Neuronal stem cell (in vitro differentiated cells): ENCODE measurements at places on chromosomes 2 and 18.

- DNase-seq, result no peak
Measured at GRCh38 chr18:8607776-8608742, 1.2 kb upstream of the RAB12 start.

DNA sequence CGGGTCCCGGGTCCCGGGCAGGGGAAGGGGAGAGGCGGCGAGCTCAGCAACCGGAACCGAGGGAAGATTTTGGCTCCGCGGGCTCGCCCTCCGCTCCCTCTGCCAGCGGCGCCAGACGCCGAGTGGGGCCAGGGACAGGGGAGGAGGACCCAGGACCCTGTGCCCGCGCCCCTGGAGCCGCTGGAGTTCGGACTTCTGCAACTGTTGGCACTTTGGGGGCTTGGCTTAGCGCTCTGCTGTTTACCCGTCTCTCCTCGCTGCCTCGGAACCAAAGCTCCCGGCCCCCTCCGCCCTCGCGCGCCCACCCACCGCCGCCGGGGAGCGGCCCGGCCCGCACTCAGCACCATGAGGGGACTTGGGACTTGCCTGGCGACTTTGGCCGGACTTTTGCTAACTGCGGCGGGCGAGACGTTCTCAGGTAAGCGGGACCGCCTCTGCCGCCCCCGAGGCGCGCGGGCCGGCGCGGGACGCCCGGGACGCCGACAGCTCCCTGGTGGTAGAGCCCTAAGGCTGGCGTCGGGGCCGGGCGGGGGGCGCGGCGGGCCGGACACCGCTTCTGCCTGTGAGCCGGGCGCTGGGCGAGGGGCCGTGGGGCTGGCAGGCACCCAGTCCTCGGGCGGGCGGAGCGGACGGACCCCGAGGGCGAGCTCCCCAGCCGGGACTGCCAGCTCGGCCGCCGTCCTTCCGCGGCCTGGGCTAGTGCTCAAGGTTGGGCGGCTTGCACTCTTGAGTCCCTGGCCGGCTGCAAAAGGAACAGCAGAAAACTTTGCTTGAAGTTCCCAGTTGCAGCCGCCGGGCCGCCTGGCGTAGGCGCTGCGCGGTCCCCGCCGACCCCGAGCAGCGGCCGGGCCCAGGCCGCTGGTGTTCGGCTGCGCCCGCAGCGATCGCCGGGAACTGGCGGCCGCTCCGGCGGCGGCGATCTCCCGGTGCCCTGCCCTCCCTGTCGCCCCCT is 634 bp downstream of the PTPRM start:
- peak; percentile 59 for DNase-seq

- DNase-seq, result no peak
Measured at GRCh38 chr2:160220545-160221009, 20.5 kb upstream of the ITGB6 start.

DNA sequence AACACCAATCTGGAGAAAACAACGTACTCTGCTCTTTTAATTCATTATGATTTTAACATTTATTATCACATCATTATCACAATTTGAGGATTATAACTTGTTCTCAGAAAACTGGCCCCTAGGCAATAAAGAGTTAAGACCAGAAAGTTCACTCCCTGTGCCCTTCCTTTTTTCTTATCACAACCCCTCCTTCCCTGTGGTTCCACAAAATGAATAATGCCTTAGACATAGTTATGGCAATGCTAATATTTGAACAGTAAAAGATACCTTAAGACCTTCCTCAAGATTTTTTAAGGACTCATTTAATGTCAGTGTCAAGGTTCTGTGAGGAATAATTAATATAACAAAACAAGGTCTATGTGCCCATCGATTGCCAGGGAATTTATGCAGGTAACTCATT is 596.2 kb downstream of the ARHGAP15 start:
- DNase-seq, result no peak

- no peak for DNase-seq
Measured at GRCh38 chr2:64451051-64451450, 2.9 kb upstream of the LGALSL start.

- no peak for DNase-seq
Measured at GRCh38 chr2:101781326-101781725, 83.8 kb downstream of the MAP4K4 start.

GRCh38 chr2:118832071-118832790 is 15.2 kb downstream of the EN1 start:
- no peak for DNase-seq

DNA sequence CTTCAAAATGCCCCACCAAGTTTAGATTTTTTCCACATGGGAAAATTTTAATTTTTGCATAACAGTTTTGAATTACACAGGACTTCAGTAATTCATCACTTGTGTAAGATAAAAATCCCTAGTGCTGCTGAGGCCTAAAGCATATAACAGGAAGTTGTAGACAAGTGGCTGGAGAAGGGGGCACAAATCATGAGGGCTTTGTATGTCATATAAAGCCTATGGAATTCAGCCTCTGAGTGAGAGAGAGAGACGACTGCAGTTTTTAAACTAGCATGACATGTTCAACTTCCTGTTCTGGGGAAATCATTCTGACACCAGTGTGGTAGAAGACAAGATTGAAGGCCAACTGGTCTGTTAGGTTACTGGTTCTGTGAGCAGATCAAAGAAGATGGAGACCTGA is 187.3 kb upstream of the CHST9 start:
- no peak for DNase-seq

DNA sequence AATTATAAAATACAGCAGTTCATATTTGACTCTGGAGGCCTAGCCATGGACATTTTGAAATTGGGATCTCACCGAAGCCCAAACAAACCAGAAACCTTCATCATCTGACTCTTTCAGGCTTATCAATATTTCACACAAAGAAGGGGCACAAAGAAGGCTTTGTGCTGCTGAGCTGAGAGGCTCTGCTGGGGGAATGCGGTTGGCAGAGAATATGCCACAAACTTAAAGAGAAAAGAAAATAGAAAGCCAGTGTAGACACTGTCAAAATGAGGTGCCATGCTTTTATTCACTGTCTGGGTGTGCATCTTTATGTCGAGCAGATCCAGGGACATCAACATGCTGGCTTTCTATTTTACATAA is 162.6 kb downstream of the QPCT start:
- DNase-seq, result no peak

- no peak for DNase-seq
Measured at GRCh38 chr2:201130524-201131186, 14.7 kb downstream of the CFLAR start.

GRCh38 chr2:130374587-130375290 is 18.9 kb downstream of the PTPN18 start:
- DNase-seq, result no peak

- no peak for DNase-seq
Measured at GRCh38 chr2:222930862-222931261, 70.0 kb downstream of the ACSL3 start.

DNA sequence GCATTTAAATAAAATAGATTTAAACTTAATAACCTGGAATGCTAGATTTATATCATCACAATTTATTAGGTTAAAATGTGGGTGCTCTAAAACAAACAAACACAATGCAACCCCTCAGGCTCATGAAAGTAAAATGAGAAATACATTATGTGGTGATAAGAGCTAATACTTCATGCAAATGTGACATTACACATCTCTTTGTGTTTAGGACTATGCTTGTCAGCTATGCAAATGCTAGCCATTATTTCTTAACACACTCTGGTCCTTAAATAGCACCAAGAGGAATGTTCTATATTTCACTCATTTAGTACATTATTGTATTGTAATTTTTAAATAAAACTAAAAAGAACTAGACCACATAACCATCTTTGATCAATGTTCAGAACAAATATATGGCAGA is 627.6 kb downstream of the DPP10 start:
- no peak for DNase-seq

GRCh38 chr2:240436683-240437550 is 1.5 kb downstream of the GPC1 start:
- no peak for DNase-seq

GRCh38 chr2:72149556-72150156 is 2.0 kb upstream of the CYP26B1 start:
- DNase-seq, result no peak

DNA sequence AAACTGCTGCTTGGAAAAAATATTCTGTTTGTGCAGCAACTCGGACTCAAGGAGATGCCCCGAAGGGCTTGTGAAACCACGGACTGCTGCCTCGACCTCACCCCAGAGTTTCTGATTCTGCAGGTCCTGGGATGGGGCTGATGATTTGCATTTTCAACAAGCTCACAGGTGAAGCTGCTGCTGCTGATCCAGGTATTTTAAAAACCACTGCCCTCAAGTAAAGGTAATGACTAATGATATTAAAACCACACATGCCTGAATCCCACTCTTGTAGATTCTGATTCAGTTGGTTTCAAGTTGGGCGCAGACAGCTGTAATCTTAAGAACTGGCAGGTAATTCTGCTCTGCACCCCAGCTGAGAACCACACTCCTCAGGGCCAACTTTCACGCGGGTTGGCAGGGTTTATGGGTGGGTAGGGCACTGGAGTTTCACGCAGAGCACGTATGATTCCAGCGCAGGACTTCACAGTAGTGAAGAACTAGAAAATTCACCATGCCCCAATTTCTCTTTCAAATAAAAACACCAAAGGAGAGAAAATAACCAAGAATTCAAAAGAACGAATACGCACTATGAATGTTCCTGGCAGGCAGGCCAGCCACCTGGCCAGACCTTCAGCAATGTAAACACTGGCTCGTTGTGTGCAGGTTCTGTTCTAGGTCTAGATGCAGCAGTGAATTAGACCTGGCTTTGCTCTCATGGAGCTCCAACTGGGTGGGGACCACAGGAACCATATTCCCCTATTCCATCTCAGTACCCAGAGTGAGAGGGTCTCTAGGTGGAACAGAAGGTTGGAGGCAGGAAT is 74.6 kb upstream of the ZFP36L2 start:
- no peak for DNase-seq
